ENCODE measurements at places on chromosomes 2 and 18. TPM values are rescaled to one million over a fixed set of nuclear protein-coding genes. Genes with fewer than 3 reads are reported as not detected.
A peak's percentile ranks its signal among the peaks of the same experiment; 100 is the strongest.

- peak; percentile 8 for DNase-seq
Observed at GRCh38 chr18:41982942-41983660, 28.1 kb downstream of the PIK3C3 start.

DNA sequence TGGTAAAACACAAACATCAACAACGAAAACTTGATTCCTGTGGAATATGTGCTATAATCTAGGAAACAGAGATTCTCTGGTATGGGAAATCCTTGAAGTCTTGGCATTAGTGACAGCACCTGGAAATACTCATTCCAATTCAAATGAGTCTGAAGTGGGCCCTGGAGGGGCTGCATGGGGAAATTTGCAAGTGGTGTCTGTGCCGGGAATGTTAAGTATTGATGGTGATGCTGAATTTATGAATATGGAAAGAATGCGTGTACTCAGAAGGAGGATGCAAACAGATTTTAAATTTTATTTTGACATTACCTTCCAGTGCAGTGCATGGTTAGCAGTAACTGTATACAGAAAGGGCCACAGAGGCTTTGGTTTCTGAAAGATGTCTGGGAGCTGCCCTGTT, 37.2 kb downstream of the PTPRM start:
- DNase-seq, result no peak

DNA sequence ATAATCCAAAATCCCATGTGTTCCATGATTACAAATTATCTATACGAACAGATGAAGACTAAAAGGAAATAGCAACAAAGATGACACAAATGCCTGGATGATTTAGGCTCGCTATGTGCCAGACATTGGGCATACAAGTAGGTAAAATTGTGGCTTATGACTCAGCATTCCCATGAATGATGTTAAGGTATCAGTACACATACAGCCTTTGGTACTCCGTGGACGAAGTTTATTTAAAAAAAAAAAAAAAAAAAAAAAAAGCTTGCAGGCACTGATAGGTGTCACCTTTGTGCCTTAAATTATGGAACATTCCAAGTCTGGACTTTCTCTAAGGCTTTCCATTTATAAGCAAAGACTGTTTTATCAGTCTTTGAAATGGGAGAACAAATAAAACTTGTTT, 2.7 kb downstream of the CHAC2 start:
- DNase-seq, result no peak

DNA sequence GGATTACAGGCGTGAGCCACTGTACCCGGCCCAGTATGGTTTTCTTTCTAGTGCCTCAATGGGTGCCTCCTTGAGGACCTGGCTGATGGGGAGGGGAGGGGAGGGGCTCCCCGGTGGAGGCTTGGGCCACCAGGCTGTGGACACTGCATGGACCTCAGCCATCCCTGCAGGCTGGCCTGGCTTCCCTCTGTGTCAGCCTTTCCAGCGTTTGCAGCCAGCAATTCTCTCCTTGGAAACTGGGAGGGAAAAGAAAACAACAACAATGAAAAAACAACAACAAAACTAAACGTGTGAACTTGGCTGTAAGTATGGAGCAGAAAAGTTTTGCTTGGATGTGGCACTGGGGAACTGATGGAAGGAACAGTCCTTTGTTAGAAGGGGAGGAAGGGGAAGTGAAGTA, 159.3 kb downstream of the GLI2 start:
- DNase-seq, result no peak

- DNase-seq, result peak; percentile 80
Observed at GRCh38 chr2:120820953-120821279, 85.2 kb downstream of the GLI2 start.

DNA sequence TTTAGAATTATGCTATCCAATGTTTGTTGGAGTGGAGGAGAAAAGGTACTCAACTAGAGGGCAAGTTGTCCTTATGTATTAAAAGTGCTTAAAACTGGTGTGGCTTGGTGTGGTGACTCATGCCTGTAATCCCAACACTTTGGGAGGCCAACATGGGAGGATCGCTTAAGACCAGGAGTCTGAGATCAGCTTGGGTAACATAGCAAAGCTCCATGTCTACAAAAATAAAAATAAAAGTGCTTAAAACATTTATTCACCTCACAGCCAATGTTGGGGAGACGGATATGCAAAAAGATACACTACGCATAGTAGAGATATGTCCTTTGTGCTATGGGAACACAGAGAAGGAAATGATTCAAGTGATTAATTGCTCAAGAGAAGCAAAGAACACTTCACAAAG, 19.3 kb upstream of the TNFAIP6 start:
- no peak for DNase-seq

The SH2D6 gene
- 0.64 TPM for total RNA-seq

The FABP1 gene
- total RNA-seq, result not detected

DNA sequence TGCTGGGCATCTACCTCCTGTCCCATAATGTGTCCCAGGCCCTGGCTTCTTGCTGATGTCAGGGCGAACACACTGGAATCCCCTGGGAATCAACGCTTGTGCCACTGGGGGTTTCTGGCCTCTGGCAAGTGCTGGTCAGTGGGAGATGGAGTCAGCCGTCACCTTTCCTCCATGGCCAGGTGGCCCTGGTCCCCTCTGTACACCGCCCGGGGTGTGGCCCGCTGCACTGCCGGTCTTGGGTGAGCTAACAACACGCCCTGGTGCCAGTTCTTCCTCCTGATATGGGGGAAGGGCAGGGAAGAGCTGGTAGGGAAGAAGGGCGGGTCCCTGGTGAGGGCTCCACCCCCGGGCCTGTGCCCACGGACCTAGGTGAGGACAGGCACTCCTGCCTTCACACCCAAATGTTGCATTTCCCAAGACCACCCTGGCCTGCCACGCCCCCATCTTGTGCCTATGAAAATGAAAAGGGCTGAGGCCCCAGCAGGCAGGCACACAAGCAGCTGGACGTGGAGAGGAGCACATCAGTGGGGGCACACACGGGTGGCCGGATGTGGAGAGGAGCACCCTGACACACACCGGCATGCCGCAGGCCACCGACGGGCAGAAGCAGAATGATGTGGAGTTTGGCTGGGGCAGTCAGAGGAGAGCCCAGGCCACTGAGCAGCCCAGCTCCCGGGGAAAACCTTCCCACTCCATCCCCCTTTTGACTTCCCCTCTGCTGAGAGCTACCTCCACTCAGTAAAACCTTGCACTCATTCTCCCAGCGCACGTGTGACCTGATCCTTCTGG, 140.5 kb downstream of the ASB1 start:
- DNase-seq, result no peak

The SERPINB12 gene
- total RNA-seq, result not detected

The RBBP8 gene
- 16.7 TPM for total RNA-seq

- DNase-seq, result no peak
Observed at GRCh38 chr2:31205186-31205585, 12.1 kb downstream of the CAPN14 start.

- DNase-seq, result no peak
Observed at GRCh38 chr18:37294951-37295350, 270.6 kb downstream of the CELF4 start.

DNA sequence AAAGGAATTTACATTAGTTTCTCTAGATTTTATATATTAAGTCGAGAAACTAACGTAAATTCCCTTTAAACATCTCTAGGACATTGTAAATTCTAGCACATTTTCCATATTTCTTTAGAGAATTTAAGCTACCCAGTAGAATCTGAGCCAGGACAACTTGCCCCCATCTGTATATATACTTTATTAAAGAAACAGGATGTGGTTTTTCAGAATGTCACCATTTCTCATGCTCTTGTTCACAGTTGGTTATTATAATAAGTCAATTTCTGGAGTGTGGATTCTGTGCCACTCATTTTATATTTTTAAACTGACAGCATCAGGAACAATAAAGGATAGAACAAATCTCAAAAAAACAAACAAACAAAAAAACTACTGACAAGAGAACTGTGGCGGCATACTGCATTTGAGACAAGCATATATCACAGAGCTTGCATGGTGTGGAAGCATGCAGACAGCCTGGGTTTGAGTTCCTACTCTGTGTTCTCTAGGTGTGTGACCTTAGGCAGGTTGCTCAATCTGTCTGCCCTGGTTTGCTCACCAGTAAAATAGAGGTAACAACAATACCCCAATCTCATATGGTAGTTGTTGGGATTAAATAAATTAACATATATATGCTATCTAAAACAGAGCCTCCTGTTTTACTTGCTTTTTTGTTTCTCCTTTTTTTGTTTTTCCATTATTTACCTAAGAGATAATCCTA, 61.4 kb upstream of the DNER start:
- DNase-seq, result no peak

The OTOS gene
- total RNA-seq, result not detected

DNA sequence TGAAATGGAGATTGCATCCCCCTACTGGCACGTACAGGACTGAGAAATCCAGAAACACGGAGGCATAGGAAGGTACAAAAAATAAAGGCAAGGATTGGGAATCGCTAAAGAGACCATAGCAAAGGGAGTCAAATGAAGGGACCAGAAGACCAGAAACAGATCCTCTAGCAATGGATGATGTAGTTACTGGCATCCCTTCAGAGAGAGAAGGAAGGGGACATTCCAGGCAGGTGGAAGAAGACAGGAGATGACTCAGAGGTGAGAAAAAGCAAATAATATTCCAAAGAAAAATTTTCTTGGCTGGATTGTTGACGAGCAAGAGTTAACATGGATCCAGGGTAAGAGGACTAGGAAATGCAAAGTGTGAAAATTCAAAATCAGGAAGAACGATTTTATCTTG, 78.4 kb upstream of the FZD7 start:
- DNase-seq, result no peak

- DNase-seq, result no peak
Observed at GRCh38 chr2:233470839-233471238, 95.7 kb downstream of the USP40 start.

The CHRNG gene
- total RNA-seq, result not detected

GRCh38 chr18:37218022-37218590, 347.5 kb downstream of the CELF4 start:
- DNase-seq, result no peak
